H7 (cell line): ENCODE measurements at places on chromosomes 7 and 10.
A peak's percentile ranks its signal among the peaks of the same experiment; 100 is the strongest.

DNA sequence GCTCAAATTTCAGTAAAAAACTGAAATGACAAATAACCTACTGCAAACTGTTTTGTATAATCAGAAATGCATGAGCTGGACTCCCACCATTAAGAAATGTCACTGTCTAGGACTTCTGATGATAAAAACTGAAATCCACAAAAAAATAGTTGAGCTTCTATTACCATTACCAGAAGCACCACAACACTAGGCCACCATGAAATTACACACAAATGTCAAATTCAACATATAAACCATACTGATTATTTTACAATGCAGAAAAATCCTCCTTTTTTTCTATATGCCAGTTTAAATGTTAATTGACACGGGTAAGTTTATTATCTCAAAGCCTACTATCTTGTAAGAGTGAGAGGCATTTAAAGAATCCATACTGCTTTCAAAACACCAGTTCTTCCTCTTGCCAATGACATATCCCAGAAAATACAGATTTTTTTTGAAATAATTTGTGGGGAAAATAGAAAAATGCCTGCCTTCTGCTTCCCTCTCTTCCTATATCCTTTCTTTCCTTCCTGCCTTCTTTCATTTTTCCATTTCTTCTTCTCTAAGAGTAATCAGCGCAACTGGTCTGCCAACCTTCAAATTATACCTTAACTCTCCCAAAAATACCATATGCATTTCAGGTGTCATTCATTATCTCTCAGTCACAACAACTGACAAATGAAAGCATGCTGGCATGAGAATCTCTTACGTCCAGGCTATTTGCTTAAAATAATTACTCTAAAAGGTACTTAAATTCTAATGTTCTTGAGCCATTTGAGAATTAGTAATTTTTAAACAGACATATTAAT is 12.3 kb downstream of the PDK4 start:
- no peak for DNase-seq

DNA sequence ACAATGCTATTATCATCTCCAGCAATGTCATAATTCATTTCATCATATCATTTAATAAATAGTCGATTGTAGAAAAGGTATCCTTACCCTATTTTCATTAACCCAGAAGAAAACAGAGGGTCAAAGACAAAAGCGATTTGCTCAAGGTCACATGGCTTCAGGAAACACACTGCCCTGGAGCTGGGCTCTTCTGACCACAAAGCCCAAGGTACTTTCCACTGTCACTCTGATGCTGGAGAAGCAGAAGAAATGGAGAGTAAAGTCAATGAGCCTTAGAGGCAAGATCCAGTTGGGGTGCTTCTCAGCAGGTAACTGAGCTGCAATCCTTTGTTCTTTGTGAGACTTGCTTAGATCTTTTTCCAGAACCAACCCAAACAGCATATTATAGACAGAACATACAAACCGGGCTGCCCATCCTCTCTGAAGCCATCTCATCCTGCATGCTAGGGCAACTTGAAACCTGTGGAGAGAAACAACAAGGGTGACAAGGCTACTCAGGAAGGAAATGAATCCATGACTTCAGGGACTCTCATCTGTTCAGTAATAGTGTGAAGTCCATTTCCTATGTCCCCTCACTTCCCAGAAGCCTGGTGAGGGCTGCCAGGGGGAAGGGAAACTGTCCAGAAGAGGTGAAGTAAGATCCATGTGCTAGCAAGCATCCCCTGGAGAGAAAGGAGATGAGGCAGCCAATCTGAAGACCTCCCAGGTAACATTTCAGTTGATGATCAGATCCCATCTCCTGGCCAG is 148.6 kb upstream of the SVIL start:
- DNase-seq: no peak

DNA sequence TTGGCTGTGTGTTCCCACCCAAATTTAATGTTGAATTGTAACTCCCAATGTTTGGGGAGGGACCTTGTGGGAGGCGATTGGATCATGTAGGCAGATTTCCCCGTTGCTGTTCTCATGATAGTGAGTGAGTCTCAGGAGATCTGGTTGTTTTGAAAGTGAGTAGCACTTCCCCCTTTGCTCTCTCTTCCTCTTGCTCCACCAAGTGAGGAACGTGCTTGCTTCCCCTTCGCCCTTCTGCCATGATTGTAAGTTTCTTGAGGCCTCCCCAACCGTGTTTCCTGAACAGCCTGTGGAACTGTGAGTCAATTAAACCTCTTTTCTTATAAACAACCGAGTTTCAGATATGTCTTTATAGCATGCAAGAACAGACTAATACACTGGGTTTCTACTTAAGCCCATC is 176.3 kb downstream of the CDK14 start:
- DNase-seq: no peak

DNA sequence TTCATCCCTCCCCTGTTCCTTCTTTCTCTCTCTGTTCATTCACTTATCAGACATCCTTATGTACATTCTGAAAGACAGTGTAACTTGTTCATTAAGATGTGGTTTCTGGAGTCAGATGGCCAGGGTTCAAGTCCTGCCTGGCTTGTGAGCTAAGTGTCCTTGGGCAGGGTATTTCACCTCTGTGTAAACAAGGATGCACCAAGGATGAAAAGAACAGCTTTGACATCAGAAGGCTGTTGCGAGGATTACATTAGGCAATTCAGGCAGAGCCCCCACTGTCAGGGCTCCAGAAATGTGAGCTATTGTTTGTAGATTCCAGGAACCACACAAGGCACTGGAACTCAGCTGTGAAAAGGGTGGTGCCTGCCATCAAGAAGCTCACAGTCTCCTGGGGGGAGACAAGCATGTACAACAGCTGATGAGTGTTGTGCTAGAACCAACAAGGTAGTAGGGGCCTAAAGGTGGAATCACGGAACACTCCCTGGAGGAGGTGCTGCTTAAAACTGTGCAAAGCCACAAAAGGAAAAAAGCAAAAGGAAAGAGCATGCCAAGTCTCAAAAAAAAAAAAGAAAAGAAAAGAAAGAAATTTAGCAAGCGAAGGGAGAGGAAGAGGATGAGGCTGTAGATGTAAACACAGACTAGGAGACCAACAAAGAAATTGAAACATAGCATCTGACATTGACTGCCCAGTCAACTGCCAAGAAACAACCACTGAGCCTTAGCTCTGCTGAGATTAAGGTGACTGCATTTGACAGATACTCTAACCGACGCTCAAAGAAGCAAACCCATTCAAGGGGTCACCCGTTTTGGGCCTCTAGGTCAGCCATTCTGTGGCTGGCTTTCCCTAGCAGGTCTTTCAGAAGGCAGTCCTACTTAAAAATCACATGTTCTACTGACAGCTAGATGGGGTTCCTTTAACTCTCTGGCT is 12.5 kb downstream of the PDLIM1 start:
- no peak for DNase-seq

- peak; percentile 14 for DNase-seq
Measured at GRCh38 chr7:37901236-37901827, 15.3 kb downstream of the SFRP4 start.

- DNase-seq: no peak
Measured at GRCh38 chr10:78875932-78876331, 192.8 kb upstream of the ZMIZ1 start.

DNA sequence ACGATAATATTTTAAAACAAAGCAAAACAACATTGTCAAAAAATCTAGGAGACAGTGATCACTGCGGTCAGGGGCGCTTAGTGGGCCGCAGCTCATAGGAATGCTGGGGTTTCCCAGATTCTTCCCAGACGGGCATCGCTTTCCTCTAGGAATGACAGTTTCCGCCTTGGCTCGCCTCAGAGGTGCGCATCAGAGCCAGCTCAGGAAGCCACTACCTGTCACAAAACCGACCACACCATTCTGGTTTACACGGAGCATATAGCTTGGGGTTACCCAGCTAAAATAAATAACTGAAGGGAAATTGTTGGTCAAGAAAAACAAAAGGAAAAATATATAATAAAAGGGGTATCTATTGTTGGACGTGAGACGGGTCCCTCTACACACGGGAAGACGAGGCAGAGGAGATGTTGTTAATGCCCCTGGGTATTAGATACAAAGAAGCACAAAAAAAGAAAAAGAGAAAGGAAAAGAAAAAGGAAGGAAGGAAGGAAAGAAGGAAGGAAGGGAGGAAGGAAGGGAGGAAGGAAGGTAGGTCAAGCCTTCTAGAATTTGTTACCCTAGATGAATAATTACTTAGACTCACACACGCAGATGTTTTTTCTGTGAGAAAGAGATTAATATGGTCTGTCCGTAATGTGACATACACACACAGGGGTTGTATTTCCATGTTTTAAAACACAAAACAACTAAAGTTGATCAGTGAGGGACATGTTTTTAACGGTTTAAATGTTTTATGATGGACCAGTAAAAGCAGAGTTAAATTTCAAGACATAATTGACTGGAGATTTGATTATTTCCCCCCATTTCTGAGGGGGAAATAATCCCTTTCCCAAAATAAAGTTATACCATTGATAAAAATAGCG is 292.4 kb upstream of the NFE2L3 start:
- DNase-seq: peak; percentile 38

DNA sequence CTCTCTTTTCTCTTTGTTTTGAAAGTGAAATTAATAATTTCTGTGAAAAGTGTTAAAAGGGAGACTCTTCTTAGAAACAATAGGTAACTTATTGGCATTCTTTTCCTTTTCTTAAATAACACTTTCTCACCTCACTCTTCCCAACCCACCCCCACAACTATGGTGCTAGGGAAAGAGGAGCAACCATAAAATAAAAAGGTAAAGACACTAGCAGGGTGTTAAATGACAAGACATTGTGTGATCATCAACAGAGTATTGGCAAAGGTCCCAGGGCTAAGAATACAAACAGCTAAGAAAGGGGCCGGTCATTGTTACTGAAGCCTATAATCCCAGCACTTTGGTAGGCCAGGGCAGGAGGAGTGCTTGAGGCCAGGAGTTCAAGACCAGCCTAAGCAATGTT is 183.7 kb downstream of the NEBL start:
- no peak for DNase-seq

- no peak for DNase-seq
Measured at GRCh38 chr10:17001961-17002749, 127.5 kb downstream of the CUBN start.

- no peak for DNase-seq
Measured at GRCh38 chr7:10412422-10413019, 561.2 kb upstream of the PHF14 start.

DNA sequence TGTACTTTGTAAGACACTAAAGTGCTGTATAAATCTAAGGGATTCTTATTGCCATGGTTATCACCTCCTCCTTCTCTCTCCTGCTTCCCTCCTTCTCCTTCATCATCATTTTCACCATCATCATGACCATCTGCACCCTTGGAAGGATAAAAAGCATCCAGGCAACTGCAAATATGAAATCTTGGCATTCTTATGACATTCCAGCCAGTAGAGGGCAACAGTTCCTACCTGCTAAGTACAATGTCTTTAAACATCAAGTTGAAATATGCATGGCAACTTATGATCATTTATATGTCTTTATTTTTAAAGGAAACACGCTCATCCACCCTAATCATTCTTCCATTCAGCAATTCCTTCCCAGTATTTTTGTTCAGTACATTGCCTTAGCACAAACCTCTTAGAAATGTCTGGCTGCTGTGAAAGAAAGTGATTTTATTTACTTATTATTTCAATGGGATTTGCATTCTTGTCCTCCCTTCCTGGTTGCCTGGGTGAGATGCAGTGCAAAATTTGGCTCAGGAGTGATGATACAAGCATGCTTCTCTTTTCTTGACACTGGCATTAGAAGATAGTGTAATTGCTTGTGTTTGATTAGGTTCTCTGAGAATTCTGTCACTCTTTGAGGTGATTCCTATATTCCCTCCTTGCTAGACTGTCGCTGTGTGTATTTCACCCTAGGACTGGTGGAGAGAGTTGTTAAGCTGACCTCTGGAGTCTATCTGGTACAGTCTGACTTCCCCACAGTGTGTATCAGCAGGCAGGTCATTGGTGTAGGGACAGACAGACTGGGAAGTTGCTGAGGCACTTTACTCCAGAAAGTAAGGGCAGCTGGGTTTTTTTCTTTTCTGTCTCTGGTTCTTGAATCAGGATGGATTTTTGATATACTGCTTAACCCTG is 188.5 kb upstream of the BMPER start:
- peak; percentile 43 for DNase-seq

GRCh38 chr7:53541475-53541874 is 506.0 kb downstream of the POM121L12 start:
- no peak for DNase-seq
